ENCODE measurements at places on chromosomes 11 and 22.

DNA sequence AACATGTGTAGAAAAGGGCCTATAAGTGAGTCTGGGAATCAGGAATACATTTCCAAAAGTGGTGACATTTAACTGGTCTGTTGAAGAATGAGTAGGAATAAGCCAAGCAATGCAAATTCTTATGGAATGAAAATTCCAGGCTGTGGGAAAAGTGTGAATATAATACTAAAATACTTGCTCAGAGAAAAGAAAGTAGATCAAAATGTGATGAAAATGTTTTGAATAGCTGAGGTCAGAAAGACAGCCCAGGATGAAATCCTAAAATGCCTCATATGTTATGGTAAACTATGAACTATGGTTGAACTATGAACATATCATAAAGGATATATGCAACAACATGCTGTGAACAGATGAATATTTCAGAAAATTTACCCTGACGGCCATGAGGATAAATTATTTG, 688.3 kb upstream of the FAT3 start:
- no peak for DNase-seq

GRCh38 chr11:17686231-17686980, 33.0 kb upstream of the MYOD1 start:
- no peak for DNase-seq

DNA sequence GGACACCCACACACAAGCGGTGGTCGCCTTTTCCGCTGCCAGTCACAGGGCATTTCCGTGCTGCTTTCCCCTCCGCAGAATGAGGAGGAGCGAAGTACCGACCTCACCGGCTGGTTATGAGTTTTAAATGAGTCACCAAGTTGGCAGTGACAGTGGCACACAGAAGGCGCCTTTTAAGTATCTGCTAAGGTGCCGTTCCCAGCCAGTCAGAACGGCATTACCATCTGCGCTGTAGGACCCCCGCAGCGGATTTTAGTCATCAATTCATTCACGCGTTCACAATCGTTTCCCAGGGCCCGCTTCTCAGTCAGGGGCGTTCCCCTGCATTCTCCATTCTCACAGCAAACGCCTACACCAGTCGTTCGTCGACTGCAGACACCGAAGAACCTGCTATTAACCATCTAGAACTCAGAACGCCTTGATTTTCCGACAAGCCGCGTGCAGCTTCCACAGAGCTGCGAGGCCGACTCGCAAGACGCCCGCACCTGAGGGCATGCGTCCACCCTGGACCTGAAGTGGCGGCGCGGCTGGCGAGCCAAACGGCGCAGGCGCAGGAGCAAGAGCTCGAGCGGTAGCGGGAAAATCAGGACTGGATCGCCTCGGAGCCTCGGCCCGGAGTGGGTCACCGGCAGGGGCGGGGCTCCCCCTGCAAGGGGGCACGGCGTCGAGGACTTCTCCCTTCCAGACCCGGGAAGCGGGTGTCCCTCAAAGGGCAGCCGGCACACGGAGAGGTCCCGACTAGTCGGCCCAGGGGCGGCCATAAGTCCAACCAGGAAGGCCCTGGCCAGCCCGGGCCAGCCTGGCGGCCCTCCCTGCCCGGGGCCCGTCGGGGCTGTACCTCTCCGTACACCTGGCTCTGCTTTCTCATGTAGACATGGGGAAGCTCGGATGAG, 642 bp downstream of the CYP2R1 start:
- DNase-seq, result peak; percentile 59

GRCh38 chr22:38782402-38783094, 11.4 kb downstream of the DNAL4 start:
- no peak for DNase-seq

GRCh38 chr11:70191495-70192140, 11.5 kb upstream of the FADD start:
- DNase-seq, result peak; percentile 22

DNA sequence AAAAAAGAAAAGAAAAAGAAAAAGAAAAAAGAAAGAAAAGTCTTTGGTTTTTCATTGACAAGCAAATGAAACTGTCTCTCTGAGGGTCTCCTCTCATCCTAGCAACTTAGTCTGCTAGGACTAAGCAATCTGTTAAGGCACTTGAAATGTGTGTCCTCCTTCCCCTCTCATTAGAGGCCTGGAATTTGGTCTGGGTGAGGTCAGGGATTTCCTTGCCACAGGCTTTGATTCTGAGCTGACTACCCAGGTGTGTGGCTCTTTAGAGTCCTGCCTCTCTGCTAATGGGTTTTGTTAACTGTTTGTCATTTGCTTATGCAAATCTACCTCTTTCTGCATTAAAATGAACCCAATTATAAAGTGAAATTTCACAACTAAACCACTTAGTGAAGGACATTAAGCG, 18.3 kb upstream of the PKNOX2 start:
- DNase-seq, result no peak

DNA sequence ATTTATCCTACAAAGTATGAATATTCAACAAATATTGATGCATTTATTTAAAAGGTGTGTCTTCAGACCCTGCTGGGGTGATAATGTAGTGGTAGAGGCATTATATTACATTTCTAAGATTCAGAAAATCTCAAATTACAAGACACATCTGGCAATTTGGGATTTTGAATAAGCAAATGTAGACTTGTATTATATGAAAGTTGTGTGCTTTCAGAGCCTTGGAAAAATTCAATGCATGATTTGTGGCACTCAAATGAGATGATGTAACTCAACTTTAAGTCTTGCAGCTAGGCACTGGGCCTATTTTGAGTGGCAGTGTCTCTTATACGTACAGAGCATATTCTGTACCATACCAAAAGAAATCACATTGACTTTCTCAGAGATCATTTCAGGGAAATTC, 214.4 kb downstream of the ETS1 start:
- no peak for DNase-seq

- DNase-seq, result no peak
Observed at GRCh38 chr11:117830072-117830471, 5.5 kb upstream of the FXYD2 start.

DNA sequence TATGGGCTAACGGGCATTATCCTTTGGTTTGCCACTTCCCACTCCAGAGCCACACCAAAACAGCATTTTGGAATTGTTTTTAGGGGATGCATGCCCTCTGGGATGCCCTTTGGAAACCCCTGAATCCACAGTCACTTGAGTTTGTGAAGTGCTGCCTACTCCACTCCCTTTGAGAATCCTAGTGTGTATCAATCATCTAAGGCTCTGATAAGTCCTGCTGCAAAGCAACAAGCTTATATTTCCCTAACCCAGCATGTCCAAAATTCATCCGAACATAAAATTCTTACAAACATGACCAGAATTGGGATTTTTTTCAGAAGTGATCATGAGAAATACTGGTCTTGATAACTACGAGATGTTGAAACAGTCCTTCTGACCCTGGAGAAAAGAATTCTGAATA, 387.9 kb downstream of the MN1 start:
- DNase-seq, result no peak

- no peak for DNase-seq
Observed at GRCh38 chr11:125685228-125685627, 4.6 kb upstream of the ACRV1 start.

DNA sequence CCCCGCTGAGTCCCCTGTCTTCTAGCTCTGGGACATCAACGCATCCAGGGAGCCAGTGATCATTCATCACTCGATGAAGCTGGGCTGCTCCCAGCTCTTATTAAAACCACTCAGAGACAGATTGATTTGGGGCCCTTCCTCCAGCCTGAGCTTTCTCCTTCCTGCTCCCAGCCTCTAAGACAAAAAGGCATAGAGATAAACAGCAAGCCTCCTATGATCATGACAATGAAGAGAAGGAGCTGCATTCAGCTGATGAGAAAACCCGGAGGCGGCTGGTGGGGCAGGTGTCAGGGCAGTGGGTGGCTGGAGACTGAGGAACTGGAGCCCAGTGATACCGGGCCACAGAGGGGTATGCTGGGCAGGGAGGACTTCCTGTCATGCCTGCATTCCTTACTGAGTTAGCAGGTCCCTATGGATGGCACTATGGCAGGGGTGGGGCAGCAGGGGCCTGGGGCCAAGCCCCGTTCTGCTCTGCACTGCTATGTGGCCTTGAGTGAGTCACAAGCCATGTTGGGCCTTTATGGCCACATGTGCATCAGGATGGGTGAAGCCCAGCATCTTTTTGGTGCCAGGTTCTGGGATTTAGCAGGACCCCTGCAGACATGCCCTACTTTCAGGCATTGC, 20.2 kb downstream of the PVALB start:
- DNase-seq, result no peak

DNA sequence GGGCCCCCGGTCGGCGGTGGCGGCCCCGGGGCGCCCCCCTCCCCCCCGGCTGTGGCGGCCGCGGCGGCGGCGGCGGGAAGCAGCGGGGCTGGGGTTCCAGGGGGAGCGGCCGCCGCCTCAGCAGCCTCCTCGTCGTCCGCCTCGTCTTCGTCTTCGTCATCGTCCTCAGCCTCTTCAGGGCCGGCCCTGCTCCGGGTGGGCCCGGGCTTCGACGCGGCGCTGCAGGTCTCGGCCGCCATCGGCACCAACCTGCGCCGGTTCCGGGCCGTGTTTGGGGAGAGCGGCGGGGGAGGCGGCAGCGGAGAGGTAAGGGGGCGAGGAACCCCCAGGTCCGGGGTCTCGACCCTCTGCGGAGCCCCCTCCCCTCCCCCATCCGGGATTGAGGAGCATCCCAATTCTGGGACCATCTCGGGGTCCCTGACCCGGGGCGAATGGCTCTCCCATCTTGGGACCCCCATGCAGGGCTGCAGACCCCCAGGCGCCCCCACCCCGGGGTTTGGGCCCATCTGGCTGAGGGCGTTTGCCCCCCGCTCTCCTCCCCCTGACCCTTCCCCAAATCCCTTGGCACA, 431 bp downstream of the KMT2A start:
- DNase-seq, result no peak

DNA sequence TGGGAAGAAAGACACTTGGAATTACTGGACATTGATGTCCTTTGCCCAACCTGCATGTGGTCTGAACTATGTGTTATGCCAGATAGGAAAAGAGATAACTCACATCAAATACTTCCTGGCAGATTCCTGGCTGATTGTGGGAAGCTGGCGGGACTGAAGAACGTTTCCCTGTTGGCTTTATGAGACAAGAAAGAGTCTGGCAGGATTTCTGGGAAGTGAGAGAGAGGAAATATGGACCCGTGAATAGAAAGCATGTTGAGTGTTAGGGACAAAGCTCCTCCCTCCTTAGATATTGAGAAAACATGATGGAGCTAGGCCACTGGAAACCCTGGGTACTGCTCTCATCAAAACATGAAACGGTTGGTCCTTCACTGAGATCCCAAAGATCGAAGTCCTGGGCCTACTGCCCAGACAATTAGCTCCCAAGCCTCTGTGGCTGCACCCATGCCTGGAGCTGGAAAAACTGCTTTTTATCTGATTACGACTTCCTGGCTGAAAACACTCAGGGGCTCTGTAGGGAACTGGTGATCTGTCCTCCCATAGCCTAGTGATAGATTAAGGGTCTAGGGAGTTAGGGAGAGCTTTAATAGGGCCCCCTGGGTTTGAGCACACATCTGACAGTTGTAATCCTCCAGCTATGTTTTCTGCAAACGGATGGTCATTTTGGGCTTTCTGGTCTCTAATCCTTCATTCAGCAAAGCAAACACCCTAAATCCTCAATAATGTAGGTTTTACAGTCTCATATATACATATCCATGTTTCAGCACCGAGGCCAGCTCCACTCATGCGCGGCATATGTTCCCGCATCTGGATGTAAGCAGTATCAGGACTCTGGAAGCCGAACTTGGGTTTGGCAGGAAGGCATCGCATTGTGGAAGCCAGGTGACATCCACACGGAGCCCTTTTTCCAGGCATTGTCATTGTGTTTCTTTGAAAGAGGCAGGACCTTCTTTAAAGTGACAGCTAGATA, 6.1 kb upstream of the B3GAT1 start:
- no peak for DNase-seq

DNA sequence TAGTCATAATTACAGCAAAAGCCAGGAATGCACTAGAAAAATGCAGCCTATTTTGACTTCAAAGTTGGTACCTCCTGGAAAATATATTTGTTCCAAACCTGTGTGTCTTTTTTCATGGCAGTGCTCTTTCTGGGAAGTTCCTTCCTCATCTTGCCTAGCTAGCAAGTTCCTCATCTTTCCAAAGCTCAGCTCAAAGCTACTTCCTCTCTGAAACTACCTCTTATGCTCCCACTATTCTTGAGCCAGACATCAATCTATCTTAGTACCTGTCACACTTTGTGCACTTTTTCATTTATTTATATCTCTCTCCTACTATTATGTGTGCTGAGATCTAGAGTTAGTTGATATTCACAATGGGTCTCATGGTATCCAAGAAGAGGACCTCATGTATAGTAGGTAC, 191.6 kb upstream of the CCDC90B start:
- no peak for DNase-seq

GRCh38 chr11:116042146-116042545, 537.9 kb upstream of the CADM1 start:
- DNase-seq, result no peak

- no peak for DNase-seq
Observed at GRCh38 chr11:133501643-133502539, 30.4 kb downstream of the OPCML start.

DNA sequence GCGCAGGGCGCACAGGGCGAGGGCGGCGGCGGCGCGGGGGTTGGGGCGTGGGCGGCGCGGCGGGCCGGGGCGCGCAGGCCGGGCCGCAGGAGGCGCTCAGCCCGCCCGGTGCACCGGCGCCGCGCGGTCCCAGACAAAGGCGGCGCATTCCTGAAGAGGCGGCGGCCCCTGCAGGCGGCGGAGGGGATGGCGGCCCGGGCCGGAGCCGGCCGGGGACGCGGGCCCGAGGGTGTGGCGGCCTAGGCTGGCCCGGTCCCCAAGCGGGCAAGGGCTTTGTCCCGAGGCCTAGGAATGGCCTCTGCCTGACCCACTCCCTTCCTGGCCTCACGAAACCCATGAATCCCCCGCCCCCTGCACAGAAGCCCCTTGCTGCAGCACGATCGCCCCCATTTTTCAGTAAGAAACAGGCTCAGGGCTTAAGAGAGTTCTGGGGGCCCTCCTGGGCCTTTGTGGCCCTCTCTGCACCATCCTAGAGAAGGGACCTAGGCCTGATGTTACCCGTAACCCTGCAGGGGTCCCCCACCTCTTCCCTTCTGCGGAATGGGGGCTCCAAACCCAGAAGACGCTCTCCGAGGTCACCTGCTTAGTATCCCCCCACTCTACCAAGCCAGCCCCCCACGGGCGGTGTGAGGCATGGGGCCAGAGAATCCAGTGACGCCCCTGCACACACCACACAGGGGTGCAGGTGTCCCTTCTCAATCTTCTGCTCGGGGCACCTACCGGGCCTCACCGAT, at the start of gene RTN4R:
TSS of gene RTN4R (minus strand) at position 40 of the 734 bp plus-strand sequence. CDS start 226 bp downstream, outside the sequence.
- peak; percentile 9 for DNase-seq

DNA sequence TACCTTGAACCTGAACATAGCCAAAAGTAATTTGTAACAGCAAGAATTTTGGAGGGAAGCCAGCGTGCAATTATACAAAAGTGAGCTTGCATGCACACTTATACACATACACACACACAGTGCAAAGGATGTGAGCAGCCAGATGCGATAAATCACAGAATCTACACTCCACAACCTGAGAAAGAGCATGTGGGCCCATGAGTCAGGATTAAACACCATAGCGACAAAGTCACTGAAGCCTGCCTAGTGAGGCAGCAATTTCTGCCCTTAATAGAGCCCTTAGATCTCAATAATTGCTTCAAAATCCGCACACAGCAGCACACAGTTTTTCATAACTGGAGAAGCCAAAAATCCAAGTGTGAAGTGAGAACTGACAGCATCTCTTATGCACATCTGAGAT, 42.6 kb upstream of the TEAD1 start:
- DNase-seq, result no peak

- no peak for DNase-seq
Observed at GRCh38 chr22:45553351-45554039, 50.8 kb downstream of the FBLN1 start.
